ENCODE measurements at places on chromosomes 4 and X. TPM values are rescaled to one million over a fixed set of nuclear protein-coding genes. Genes with fewer than 3 reads are reported as not detected.

The BST1 gene
- 3.0 TPM for total RNA-seq

The ELMOD2 gene
- 20.5 TPM for total RNA-seq

The NWD2 gene
- total RNA-seq = not detected

The TMSB4X gene
- total RNA-seq = 7,639 TPM

The GC gene
- total RNA-seq = not detected

The XAGE1A gene
- not detected for total RNA-seq

The PCGF3 gene
- total RNA-seq = 25.3 TPM

The RS1 gene
- total RNA-seq = not detected

The SOWAHD gene
- 1.8 TPM for total RNA-seq

The TSPAN7 gene
- not detected for total RNA-seq

The CFAP47 gene
- 0.05 TPM for total RNA-seq

The IL15 gene
- total RNA-seq = 8.1 TPM

The NXF3 gene
- total RNA-seq = 1.4 TPM

The MAGEE1 gene
- 0.15 TPM for total RNA-seq

The SORCS2 gene
- not detected for total RNA-seq

The CUL4B gene
- total RNA-seq = 155 TPM

The FIP1L1 gene
- total RNA-seq = 47.4 TPM

The MAMLD1 gene
- 2.5 TPM for total RNA-seq

The TBC1D9 gene
- 15.3 TPM for total RNA-seq

The TMEM271 gene
- not detected for total RNA-seq

The ANKRD50 gene
- 6.8 TPM for total RNA-seq

The PSAPL1 gene
- not detected for total RNA-seq

The SLC25A43 gene
- 34.3 TPM for total RNA-seq

The CD99L2 gene
- 73.6 TPM for total RNA-seq

The GPRIN3 gene
- total RNA-seq = 0.05 TPM

The KLHL13 gene
- total RNA-seq = 4.6 TPM

The HOPX gene
- total RNA-seq = 5.6 TPM

The SLC26A1 gene
- total RNA-seq = not detected

The MAGEC2 gene
- total RNA-seq = 77.9 TPM

The OPRPN gene
- not detected for total RNA-seq

The ADAM29 gene
- not detected for total RNA-seq

The GLOD5 gene
- not detected for total RNA-seq

The ATP8A1 gene
- 0.81 TPM for total RNA-seq

The XAGE5 gene
- not detected for total RNA-seq

The TIGD2 gene
- total RNA-seq = 11.9 TPM

The PRPS2 gene
- 84.9 TPM for total RNA-seq

The FAAH2 gene
- total RNA-seq = 0.17 TPM

The SMIM31 gene
- not detected for total RNA-seq

The DSPP gene
- total RNA-seq = not detected

The SPANXB1 gene
- total RNA-seq = 87.1 TPM

The MAGED4B gene
- total RNA-seq = 51.7 TPM

The KLKB1 gene
- not detected for total RNA-seq

The MAGEA2B gene
- 2.5 TPM for total RNA-seq

The LONRF3 gene
- total RNA-seq = 8.7 TPM

The CT45A1 gene
- total RNA-seq = not detected

The TCP11X2 gene
- total RNA-seq = not detected

The ALPK1 gene
- 12.0 TPM for total RNA-seq

The VCX3A gene
- total RNA-seq = 5.6 TPM

The GDPD2 gene
- not detected for total RNA-seq

The ATP1B4 gene
- not detected for total RNA-seq

The NAA11 gene
- total RNA-seq = 0.17 TPM

Measured in M059J (cell line).